ENCODE measurements at places on chromosomes 3 and 15.

DNA sequence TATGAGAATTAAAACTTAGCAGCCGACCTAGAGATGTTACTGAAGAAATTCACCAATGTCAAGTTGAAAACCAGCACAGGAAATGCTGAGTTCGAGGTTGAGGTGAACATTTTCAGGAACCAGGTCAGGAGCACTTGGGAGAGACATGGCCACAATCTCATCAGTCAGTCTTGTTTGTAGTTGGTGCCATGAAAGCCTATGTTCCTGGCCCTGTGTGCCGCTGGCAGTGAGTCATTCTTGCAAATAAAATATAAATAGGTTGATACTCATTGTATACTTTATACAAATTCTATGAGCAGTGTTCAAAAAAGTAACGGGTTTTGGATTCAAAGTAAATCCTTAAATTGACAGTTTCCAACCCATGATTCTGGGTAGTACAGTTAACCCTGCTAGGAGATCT lies 1.5 kb upstream of the FSIP1 start:
- no peak for DNase-seq

- DNase-seq, result no peak
Observed at GRCh38 chr3:129663930-129664646, 57.6 kb upstream of the PLXND1 start.

DNA sequence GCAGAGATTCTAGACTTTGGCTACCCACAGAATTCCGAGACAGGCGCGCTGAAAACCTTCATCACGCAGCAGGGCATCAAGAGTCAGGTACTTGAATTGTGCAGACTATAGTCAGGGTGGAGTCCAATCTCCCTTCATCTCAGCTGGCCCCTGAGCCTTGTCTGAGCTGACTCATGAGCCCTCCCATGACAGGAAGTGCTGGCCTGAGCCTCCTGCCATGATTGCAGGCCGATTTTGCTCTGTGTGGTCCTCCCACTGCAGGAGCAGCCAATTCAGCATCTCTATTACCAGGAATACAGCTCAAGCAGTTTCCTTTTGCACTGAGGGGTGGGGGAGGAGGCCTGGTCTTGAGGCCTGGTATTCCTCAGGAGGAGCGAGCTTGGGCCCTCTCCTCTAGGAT lies 5.5 kb downstream of the AP2M1 start:
- DNase-seq, result no peak

GRCh38 chr15:100560323-100560722 lies 31.6 kb upstream of the CERS3 start:
- DNase-seq, result no peak

DNA sequence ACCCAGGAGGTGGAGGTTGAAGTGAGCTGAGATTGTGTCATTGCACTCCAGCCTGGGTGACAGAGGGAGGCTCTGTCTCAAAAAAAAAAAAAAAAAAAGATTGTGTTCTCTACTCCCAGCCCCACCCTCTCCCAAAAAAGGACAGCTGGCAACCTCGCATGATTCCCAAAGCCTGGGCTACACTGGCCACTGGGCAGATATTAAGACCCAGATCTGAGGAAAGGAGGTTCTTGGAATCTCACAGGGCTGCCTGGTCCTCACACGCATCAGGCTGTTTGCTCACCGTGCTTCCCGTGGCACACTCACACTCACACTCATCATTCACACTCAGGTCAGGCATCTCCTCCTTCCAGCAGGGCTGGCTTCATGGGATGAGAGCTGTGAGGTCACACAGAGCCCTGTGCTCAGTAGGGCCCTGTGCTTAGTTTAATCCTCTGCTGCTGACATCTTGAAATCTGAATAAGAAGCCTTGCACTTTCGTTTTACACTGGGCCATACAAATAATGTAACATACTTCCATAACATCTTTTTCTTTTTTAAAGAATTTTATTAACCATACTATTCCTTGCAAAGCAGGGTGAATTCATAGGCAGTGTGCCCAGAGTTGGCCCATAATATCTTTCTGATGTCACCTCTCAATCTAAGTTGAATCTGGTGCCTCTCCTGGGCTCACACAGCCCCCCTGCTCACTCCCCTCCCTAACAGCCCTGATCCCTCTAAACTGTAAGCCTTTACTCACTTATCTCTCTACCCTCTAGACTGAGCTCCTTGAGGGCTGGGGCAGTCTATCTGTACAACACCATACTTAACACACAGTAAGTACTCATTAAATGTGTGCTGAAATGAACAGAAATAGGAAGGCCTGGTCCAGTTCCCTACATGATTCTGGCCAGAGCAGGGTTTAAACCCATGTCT lies 50.2 kb upstream of the C15orf39 start:
- DNase-seq, result no peak

- no peak for DNase-seq
Observed at GRCh38 chr3:9884555-9885165, 4.6 kb upstream of the CIDEC start.

- no peak for DNase-seq
Observed at GRCh38 chr3:190158261-190158660, 37.6 kb upstream of the P3H2 start.

DNA sequence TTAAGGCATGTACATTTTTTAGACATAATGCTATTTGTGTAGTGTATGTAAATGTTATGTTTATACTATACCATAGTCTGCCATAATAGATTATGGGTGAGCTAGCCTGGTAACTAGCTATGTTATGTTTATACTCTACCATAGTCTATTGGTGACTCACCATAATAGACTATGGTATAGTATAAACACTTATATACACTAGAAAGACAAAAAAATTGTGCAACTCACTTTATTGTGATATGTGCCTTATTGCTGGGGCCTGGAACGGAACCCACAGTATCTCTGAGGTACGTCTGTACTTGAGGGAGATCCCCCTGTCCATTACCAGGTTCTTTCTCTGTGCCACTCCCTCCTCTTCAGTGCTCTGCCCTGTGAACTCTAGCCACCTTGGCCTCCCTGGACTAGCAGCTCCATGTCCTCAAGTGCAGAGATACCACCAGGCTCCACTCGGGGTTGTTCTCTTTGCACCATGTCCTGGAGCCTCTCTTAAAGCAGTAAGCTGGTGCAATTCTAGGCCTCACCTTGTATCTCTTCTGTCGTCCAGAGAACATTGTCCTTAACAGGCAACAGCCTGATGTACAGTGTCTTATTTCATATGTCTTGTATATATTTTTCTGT lies 60.8 kb upstream of the PXYLP1 start:
- DNase-seq, result no peak

- no peak for DNase-seq
Observed at GRCh38 chr15:36468746-36469145, 110.7 kb upstream of the CDIN1 start.

- no peak for DNase-seq
Observed at GRCh38 chr3:50125541-50126286, 29.4 kb upstream of the SEMA3F start.

GRCh38 chr15:74386496-74387140 lies 19.2 kb upstream of the CYP11A1 start:
- DNase-seq, result no peak

GRCh38 chr3:195063581-195064193 lies 207.3 kb downstream of the XXYLT1 start:
- DNase-seq, result no peak

GRCh38 chr15:42032376-42033213 lies 11.8 kb upstream of the PLA2G4E start:
- DNase-seq, result no peak

DNA sequence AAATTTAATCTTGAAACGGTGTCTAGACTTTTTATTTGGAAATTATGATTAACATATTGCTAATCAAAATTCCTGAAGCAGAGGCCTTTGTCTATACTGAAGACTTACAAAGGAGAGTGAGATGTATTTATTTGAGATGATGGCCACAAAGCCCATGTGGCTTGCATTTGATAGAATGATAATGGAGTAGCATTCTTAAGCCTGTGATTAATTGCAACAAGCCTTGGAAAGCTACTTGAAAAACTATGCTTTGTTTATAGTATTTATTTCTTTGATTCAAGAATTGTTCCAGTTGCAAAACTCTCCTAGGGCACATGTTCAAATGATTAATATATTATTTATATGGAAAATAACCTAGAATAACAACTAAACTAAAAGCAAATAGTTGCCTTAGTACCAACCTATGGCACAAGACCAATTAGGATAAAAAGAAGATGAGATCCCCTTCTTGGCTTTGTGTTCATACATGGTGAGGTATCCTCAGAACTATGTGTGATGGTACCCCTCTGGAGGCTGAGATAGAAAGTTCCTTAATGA lies 244.1 kb upstream of the TBL1XR1 start:
- DNase-seq, result no peak

GRCh38 chr15:72859757-72860145 lies 76.2 kb upstream of the ADPGK start:
- DNase-seq, result no peak

DNA sequence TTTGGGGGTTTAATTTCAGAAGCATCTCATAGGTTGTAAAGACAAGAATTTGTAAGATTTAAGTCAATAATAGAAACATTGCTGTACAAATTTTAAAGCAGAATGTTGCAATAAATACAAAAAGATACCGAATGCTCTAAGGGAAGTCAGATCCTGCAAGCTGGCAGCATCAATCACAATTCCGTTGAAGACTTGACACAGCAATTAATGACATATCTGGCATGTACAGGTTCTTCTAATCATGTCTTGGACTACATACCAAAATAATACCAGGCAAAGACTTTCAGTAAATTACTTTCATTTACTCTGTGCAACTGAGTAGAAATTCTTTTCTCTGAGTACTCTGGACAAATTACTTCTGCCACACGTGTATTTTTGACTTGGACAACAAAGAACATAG lies 54.0 kb upstream of the CDIN1 start:
- no peak for DNase-seq

GRCh38 chr3:171744158-171744741 lies 66.0 kb downstream of the PLD1 start:
- no peak for DNase-seq

DNA sequence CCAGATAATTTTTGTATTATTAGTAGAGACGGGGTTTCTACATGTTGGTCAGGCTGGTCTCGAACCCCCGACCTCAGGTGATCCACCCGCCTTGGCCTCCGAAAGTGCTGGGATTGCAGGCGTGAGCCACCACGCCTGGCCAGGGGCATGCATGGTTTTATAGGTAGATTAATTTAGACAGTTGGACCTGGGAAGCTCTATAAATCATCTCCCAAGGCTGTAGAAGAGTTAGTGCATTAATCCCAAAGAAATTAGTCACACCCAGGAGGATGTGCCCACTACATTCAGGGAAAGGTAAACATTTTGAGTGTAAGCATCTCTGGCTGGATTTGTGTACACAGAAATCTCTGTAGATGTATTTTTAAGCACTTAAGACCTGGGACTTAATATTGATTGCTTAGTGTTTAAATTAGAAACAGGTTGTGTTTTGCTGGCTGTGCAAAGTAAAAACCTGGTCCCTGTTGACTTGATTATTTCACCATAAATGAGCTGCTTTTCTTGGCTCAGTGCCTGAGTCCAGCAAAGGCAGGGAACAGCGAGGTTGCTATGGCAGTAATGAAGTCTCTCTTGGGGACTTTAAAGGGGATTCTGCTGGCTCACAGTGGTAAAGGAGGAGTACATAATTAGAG lies 19.2 kb downstream of the EXOSC7 start:
- no peak for DNase-seq

DNA sequence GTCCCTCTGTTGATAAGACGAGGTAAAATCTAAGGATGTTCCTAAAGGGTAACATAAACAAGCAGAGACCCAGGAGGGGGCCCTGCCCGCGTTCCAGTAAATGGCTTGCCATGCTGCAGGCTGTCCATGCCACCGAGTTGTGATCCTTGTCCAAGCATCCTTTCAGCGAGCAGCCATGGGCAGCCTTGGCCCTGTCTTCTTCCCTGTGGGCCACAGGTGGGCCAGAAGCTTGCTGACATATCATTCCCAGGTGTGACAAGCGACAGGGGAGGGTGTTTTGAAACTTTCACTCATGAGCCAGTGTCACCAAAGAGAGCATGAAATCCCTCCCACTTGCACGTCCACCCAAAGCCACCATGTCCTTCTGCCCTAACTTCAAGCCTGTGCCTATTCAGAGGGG lies 53.7 kb downstream of the PCSK6 start:
- no peak for DNase-seq

GRCh38 chr3:115834068-115834467 lies 210.8 kb downstream of the GAP43 start:
- DNase-seq, result no peak

DNA sequence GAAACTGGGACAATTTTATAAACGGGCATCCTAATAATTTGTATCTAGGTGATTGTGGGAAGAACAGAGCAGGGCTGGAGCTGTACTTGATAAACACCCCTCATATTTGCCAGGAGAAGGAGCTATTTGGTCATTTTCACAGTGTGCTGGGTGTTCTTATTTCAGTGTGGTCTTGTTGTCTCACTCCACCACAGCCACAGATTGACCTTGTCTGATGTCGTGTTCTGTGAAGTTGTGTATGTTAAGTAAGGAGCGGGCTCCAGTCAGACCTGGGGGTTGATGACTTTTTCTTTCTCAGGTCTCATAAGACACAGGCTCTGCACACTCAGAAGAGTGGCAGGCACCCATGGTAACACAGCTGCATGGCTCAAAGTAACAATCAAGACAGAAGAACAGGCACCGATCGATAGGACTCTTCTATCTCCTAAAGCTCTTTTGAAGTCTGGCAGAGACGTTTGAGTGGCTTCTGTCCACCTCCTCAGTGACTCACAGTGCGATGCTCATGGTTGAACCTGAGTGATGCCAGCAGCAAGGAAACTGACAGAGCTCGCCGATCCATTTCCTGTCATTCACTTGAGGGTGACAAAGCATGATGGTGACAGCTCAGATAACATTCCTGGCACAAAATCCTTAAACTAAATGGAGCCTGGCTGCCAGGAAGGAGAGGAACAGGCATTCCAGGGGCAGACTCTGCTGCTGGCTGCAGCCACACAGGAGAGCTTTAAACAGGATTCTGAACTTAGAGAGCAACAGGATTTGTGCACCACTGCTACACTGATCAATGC lies 20.8 kb downstream of the DPH3 start:
- peak; percentile 75 for DNase-seq

DNA sequence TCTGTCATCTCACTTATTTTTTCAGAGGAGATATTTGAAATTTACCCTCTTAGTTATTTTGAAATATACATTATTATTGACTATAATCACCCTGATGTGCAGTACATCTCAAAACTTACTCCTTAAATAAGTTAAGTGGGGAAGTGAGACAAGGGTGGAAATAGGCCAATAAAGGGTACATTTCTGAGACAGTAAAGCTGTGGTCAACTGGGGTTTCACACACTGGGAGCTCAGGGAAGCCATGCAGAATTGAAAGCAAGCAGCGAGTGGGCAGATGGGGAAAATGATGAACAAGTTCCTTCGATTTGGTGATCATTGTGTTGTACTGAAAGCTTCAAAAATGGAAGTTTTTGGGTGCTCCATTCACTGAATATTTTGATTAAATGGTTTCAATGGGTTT lies 21.6 kb upstream of the MOBP start:
- DNase-seq, result peak; percentile 41

DNA sequence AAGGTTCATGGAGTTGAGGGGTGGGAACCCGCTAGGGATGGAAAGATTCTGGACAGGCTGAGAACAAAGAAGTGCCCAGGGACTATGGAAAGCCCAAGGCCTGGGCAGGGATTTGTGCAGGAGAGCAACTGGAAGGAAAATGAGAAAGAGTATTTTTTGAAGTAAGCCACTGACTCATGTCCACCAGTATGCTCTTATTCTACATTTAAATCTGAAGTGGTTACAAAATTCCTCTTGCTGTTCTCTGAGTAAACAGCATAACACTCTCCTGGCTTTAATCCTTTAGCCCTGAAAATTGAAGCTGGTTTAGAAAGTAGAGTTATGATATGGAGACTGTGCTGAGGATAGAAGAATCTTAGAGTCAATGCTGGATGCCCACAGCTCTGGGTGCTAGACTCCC lies 165.2 kb downstream of the ISL2 start:
- DNase-seq, result no peak
